ENCODE measurements at places on chromosomes 5 and 9. TPM values are rescaled to one million over a fixed set of nuclear protein-coding genes. Genes with fewer than 3 reads are reported as not detected.

DNA sequence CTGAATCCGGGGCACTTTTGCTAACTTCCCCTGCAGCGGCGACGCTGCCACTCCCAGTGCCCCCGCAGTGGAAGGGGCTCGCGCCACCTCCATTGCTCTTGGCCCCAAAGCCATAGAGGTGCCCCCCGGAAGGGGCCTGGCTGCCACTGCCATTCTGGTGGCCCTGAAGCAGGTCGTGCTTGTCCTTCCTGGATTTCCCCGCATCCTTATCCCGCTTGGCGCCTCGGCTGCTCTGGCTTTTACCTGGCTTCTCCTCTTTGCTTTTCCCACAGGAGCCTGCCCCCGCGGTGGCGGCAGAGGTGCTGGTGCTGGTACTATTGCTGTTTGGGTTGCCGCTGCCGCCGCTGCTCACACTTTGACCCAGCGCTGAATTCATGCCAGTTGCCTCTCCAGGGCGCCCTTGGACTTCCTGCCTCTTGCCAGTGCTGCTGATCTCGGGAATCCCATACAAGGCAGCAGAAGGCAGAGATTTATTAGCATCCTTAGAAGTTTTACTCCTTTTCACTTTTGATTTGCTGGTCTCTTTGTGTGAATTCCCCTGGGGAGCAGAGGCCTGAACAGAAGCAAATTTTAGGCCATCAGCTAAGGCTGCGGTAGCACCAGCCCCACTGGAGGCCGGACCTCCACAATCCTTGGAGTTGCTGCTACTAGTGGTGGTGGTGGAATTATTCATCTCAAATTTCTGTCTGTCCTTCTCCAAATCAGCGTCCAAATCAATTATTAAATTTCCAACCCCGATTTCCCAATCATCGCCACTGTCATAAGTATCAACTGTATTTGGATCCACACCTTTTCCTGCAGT, 2.1 kb downstream of the ZNF608 start:
- no peak for DNase-seq

The MYO10 gene
- 37.0 TPM for total RNA-seq

GRCh38 chr5:178357121-178357521, 124.5 kb upstream of the PHYKPL start:
- no peak for DNase-seq

The SCGB3A1 gene
- total RNA-seq = 104 TPM

GRCh38 chr5:94244921-94245320, 373.5 kb downstream of the KIAA0825 start:
- no peak for DNase-seq

The AGPAT2 gene
- 170 TPM for total RNA-seq

The PCDHB5 gene
- 2.5 TPM for total RNA-seq

- no peak for DNase-seq
Measured at GRCh38 chr9:95100071-95100627, 217.4 kb downstream of the FANCC start.

The IRX1 gene
- 4.0 TPM for total RNA-seq
